CD4-positive, alpha-beta T cell treated with Interleukin-12 subunit alpha and Interleukin-12 subunit beta, for 1 hour (primary cell): ENCODE measurements at places on chromosomes 7 and 10.

DNA sequence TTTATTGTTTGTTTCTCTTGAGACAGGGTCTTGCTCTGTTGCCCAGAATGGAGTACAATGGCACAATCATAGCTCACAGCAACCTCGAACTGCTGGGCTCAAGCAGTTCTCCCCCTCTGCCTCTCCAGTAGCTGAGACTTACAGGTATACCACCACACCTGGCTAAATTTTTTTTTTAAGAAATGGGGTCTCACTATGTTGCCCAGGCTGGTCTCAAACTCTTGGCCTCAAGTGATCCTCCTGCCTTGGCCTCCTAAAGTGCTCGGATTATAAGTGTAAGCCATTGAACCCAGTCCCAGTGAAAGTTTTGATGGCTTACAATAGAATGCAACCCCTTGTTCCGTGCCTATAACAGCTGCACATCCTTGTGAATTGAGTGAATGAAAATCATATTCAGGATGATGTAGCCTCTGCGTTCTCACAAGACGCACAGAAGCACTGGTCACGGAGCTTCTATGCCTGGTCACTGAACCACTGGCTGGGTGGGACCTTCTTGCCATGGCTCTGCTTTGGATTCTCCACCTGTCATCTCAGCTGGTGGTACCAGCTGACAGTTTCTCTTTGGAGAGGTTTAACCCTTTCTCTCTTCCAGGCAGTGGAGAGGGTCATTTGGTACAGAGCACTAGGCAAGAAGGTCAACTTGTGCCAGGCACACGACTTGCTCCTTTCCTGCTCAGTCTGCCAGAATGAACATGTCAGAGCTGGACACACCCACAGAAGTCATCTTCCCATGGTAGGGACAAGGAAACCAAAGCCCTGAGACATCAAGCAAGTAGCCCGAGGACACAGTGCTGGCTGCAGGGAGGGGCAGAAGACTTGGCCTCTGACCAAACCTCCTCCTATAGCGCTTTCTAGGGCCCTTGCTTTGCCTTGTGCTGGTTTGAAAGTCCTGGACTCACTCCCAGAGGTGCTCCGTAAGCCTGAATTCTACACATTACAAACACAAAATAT is 89.6 kb downstream of the ATXN7L1 start:
- no peak for DNase-seq

- DNase-seq, result no peak
Measured at GRCh38 chr7:108244110-108244509, 113.9 kb upstream of the LAMB4 start.

DNA sequence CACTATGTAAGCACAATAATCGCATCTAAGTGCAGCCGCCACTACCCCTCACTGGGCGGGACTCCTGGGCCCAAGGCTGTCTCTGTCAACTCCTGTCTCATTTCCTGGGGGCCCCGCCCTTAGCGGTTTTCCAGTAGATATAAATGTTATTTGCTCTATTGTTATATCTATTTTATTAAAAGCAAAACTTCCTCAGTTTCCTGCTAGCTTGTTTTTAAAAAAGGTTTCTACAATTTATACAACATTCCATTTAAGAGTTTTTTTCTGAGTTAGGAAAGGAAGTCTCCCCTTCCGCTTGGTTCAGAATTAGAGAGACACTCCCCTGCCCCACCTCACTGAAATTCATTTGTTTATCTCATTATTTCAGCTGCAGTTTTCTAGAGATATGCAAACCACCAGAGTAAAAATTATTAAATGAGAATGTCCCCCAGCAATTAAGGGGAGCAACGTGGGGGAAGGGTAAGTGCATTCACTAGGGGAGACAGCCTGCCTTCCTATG is 82.7 kb downstream of the RAMP3 start:
- no peak for DNase-seq

- DNase-seq, result no peak
Measured at GRCh38 chr10:122290334-122290733, 19.2 kb downstream of the BTBD16 start.

DNA sequence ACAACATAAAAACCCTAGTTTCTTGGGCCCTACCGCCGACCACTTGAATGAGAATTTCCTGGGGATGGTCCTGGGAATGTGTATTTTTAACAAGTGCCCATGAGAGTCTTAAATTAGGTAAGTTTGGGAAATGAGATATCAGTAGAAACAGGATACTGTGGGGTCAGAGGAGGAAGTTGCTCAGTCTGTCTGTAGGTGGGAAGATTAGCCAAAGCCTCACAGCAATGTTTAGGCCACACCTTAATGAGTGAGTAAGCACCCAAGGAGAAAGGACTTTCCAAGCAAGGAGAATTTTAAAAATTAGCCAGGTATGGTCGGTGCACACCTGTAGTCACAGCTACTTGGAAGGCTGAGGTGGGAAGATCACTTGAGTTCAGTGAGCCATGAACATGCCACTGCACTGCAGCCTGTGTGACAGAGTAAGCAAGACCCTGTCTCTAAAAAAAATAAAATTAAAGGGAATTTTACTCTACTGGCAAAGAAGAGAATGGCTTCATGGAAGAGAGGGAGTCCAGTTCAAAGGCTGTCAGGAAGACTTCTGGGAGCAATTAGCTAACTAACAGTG is 31.9 kb downstream of the PAPSS2 start:
- no peak for DNase-seq

DNA sequence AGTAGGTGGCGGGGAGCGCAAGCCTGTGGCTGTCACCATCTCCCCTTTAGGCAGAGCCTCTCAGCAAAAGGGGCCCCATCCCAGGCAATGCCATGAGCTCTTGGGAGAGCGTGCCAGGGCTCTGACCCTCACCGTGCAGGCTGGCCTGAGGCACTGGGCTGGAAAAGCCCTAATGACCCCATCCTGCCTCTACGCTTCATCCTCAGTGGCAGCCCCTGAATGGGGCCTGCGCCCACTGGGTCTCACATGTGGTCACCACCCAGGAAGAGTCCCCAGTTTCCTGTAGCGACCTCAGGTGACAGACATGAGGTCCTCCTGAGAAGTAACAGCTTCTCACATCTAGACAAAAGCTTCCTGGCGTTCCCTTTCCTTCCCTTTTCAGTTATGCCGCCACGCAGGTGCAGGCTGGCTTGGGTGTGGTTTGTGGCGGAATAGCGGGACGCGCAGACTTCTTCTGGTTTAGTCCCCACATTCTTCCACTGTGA is 59.2 kb downstream of the CLEC2L start:
- no peak for DNase-seq

GRCh38 chr7:2095436-2095835 is 137.3 kb downstream of the MAD1L1 start:
- DNase-seq, result no peak

GRCh38 chr10:93766918-93767317 is 9.2 kb downstream of the LGI1 start:
- DNase-seq, result no peak

DNA sequence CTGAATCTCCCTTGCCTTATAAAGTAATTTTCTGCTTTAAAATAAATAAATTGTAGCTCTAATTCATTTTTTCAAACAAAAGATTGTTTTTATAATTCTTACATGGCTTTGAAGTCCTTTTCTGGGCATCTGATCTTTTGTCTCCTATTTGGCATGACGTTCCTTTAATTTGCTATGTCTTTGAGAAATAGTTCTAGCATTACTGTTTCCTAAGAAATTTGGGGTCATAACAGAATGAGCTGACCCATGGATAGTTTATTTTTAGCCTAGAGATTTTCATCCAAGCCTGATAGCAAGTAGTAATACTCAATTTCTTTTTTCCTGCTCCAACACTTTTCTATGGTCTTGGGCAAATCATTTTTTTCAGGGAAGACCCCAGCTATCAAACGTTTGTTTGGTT is 31.4 kb downstream of the CCDC71L start:
- DNase-seq, result no peak

DNA sequence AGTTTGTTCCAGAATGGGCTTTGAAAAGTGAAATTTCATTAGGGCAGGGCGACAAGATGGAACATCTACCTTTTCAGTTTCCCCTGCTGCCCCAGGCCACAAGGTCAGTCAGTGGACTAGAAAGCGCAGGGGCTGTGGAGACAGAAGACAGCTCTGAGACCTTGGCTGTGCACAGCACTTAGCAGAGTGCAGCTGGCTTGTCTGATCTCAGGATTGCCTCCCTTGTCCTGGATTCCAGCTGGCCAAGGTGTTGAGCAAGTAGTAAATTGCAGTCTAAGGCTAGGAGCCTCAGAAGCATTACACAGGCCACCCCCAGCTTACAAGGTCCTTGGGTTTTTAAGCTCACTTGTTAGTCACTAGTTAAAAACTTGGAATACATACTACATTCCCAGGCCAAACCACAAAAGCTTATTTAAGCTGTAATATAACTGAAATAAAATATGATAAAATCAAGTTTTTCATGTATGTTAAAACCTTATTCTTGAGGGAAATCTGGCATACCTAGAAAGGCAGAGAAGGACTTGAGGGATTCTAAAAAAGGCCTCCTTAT is 67.3 kb upstream of the NPY start:
- DNase-seq, result no peak

- no peak for DNase-seq
Measured at GRCh38 chr7:76380623-76380966, 21.8 kb upstream of the YWHAG start.

DNA sequence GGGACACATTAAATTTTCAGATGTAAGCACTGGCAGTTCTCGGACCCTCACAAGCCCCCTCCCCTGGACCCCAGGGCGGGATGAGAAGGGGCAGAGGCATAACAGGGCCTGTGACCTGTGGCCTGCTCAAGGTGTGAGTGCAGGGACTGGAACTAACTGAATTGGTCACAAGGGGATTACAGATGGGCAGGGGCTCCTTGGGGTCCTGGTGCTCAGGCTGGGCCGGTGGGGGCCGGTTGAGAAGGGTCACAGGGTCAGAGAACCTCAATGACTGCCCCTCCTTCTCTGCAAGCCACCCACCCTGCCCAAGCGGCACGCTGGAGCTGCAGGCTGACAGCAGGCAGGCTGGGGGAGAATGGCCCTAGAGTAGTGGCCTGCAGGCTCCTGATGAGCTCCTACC is 80.8 kb upstream of the PCBD1 start:
- DNase-seq, result no peak
